ENCODE measurements at places on chromosomes 4 and X.

DNA sequence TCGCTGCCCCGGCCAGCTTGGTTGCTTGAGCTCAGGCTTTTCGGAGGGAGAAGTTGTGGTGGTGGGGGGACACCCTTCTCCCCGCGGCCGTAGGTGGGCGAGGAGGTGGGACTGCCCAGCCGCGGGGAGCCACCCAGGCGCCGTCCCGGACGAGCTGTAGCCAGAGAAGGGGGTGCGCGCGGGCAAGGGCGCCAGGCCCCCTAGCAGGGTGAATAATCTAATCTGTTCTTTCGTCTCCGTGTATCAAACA, 3.1 kb downstream of the MID1IP1 start:
- DNase-seq = no peak

DNA sequence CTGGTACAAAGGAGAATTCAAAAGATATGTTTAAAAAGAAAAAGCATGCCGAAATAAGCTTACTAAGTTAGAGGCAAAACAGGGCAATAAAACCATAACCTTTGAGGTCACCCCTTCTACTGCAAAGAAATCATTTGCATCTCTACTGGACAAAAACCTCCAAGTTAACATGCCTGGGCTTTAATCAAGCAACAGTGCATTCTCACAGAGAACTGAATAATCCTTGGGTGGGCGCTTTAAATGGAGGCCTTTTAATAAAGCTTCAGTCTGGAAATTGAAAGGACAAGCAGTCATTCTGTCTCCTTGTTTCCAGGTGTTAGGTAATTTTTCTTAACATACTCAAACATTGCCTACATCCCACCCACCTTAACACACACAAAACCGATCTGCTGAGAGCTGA, 34.6 kb upstream of the SMS start:
- DNase-seq = no peak

DNA sequence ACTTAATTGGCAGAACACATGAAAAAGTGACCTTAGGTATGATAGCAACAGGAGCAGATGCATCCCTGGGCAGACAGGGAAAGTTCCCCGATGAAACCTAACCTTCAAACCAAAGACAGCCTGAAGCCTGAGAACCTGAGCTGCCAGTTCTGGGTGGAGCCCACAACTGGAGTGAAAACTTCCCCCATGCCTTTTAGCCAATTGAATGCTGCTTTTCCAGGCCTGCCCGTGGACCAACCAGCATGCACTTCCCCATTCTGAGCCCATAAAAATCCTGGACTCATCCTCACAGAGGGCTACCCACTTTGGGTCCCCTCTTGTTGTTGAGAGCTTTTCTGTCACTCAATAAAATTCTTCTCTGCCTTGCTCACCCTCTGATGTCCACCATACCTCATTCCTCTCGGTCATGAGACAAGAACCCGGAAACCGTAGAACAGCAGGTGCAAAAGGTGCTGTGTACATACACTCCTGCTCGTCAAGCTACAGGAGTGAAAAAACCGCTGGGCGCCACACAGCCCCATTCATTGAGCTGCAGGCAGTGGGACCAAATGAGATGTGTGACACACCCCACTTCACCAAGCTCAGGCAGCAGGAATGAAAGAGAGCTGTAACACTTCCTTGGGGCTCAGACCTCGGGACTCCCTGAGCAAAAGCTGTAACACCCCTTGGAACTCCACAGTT, 13.9 kb upstream of the SLC7A11 start:
- DNase-seq = no peak

GRCh38 chr4:2865196-2865780, 21.6 kb downstream of the ADD1 start:
- no peak for DNase-seq

DNA sequence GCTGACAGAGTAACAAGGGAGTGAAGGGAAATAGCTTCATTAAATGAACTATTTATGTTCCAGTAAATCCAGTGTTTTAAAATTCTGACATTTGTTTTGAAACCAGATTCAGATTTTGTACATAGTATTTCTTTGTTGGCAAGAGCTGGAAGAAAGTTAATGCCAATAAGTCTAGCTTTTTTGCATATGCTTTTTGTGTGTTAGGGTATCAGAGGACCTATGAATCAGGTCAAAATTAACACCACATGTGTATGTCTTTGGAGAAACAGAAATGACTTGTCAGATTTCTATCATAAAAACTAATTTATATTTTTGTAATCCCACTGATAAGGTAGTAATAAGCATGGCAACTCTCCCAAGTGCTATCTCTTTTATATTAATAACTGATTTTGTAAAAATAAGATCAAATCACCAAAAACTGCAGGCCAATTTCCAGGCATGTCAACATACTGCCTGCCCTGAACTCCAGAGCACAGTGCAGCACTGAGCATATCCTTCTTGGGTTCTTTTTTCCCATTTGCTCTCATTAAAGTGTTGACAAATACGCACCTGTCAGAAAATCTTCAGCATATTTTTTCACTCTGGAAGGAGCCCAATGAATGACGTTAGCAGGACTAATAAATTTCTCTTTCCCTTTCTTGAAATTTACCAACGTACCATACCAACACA, 65.5 kb downstream of the SH3RF1 start:
- DNase-seq = no peak

DNA sequence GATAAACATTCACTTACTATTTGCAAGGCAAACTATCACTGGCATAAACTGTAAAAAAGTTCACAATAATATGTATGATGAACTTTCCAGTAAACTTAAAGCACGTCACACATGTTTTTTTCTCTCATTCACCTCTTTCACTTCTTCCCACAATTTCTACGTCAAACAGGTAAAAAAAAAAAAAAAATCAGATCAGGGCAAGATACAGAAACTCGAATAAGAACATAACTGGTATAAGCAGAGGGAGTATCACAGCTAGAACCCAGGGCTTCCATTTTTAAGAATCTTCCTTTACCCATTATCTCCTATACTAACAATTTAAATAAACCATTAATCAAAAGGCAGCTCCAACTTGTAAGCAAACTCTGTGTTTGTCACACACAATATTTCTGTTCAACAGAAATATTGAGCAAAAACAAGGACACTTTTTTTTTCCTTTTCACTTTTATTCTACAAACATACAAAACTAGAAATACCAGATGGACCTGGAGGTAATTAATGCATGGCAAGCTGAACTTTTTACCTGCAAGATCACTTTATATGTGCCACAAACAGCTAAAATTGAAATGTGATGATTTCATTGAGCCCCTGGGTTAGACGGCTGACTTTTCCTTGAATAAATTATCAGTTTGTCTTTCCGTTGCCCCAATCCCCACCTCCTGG, 47.5 kb upstream of the NSUN7 start:
- no peak for DNase-seq

DNA sequence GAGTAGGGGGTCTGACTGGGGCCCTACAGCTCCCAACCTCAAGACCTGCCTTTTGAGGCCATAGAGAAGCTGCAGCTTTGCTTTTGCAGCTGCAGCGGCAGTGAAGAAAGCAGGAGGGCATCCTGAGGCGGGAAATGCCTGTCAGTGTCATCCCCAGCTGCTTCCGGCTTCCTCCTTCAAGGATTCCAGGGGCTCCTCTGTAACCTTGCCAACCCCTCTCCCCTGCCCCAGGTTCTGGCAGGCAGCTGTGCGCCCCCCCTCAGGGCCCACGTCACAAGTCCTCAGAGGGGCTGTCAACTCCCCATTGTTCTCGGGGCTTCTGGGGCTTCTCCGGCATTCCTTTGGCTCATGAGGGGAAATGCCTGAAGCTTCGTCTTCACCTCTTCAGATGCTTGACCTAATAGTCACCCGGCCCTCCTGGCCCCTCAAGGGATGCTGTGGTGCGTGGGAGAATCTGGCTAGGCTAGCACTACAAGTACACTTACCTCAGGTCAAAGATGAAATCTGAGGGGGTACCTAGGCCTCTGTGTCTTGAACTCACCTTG, 31.9 kb downstream of the APLN start:
- DNase-seq = no peak

- no peak for DNase-seq
These were observed 765.6 kb upstream of the TENM3 start for GRCh38 chr4:181477591-181477990.

DNA sequence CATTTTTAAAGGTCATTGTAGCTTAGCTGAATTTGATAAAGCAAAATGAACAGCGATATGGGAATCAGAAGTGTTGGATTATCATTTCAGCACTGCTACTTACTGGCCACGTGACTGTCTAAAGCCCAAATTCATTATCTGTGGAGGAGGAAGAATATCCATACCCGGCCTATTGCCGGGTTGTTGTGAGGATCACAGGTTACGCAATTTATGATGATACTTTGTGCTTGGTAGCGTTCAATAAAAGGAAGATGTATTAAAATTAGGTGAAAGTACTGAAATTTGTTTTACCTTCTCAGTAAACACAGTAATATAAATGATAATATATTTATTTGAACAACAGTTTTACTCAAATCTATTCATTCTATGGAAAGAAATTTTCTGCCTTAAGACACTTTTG, 1540.2 kb downstream of the ADGRL3 start:
- no peak for DNase-seq

DNA sequence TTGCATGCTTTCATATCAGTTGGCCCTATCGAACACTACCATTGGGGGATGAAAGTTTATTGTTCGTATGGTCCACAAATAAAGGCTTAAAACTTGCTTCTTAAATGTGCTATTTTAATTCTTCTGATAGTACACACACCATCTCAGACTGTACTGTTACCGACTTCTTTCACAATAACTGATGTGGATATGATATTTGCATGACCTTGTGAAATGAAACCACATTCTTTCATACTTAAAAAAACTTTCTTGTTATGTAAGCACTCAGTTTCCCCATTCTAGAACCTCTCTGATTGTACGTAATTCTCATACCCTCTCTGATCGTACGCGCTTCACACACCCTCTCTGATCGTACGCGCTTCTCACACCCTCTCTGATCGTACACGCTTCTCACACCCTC, 12.0 kb upstream of the WDR19 start:
- no peak for DNase-seq

GRCh38 chr4:88697141-88697540, 488 bp downstream of the NAP1L5 start:
- no peak for DNase-seq

DNA sequence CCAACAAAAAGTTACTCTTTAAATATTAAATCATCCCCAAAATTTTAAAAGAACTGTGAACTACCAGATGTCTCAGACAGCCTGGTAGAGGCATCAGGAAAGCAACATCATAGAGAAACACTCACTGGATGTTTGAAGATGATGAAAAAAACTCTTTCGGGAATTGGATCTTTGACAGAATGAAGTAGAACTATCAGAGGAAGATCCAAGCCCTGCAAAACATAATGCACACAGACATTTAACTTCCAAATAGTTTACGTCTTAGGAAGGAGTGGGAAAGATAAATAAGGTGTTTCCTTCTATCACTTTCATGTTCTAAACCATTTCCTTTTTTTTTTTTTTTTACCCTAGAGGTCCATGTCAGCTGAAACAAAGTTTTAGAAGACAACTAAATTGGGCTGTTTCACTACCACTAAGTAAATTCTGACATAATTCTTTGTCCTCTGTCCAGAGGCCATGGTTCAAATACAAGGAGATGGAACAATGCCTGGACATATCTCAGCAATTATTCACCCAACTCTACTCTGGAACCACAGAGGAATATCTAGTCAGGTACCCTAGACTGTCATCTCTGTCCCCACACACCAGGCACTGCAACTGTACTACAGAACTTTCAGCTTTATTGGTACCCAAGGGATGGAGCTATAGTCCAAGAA, 217.7 kb upstream of the INTU start:
- DNase-seq = no peak

DNA sequence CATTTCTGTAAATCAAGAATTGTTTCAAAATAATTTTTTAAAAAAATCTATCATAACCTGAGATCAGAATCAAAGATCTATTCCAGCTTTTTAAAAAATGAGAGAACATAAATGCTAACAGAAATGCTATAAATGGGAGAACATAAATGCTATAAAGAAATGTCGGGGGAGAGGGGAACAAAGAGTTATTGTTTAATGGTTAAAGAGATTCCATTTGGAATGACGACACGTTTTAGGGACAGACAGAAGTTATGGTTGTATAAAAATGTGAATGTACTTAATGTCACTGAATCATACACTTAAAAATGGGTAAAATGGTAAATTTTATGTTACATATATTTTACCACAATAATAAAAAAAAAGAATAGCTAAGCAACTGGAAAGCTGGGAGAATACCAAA, 127.1 kb downstream of the ATRX start:
- DNase-seq = no peak

- DNase-seq = no peak
These were observed 312.9 kb downstream of the TRIML1 start for GRCh38 chr4:188452097-188452496.

DNA sequence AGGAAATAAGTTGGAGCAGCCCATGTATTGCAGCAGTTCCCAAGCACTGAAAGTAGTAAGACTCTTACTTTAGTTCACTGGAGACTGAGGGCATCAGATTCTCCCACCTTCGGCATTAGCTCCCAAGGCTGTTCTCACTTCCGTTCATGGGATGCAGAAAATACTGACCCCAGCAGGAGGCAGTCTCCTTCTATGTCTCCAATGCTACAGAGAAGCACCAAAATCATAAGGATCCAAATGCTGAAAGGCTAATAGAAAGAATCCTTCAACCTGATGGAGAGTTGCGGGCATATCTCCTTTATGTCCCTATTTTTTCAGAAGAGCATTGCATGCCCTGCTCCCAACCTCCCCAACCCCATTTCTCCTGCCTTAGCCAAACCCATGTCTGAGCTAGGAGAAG, 32.4 kb downstream of the ADH7 start:
- DNase-seq = no peak

DNA sequence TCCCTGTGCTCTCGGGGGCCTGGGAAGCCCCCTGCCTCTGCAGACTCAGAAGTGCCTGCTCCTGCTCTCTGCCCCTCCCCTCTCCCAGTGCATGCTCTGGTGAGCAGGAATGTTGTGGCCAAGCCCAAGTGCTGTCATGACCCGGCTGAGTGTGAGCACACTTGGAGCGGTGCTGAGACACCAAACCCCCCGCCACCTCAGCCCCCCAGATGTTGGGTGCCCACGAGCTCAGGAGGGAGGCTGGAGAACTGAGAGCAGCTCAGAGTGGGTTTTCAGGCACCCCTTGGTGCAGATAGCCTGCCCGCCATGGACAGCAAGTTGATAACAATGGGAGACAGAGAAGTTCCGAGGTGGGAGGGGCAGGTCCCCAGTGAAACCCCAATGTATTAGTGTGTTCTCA, 477.4 kb downstream of the ACTRT1 start:
- DNase-seq = no peak

DNA sequence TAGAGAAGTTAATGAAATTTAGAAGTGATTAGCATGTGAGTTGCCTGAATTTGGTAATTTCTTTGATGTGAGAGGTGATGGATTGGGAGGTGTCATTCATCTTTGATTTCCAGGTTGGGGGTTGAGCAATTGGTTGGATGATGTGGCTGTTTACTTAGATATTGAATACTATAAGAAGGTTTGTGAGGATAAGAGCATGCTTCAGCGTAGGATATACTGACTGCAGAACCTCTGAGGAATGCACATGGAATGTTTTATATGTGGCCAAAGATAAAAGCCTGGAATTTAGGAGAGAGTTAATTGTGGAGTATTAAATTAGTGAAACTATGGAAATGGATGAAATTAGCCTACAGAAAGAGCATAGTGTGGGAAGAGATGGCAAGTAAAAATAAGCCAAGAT, 165.4 kb upstream of the MAD2L1 start:
- no peak for DNase-seq

Data from activated T-helper 1 cell treated with anti-CD3 and anti-CD28 coated beads, Interleukin-2, amount 50 U/mL, for 16 hours (primary cell).